Prostate gland (tissue), 2 donors: ENCODE measurements at places on chromosomes 1 and 21. TPM values are rescaled to one million over a fixed set of nuclear protein-coding genes. Genes with fewer than 3 reads are reported as not detected.
A peak's percentile ranks its signal among the peaks of the same experiment; 100 is the strongest.

DNA sequence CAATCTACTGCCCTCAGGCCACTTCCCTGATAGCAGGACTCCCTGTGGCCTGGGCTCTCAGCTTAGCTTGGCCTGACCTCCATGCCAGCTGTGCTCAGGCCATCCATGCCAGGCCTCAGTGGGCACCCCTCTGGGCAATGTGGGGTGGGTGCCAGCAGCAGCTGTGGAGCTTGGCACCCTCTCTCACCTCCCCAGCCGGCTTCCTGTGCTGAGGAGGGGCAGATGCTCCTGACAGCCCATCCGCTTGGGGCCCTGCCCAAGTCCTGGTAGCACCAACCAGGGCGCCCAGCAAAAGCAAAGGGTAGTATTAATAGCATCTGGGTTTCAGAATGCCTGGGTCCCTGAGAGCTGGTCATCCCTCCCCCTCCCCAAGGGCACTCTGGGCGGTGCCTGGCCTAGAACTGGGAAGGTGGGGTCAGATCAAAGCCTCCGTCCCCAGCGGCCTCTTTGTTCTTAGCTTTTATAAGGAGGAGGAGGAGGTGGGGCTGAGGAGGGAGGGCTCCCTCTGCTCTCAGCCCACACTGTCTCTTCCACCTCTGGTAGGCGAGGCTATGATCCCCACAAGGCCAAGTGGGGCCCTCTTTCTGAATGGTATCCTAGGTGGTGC is 6.1 kb downstream of the EFNA4 start:
- H3K27ac ChIP-seq, result no peak overlapping the region
- H3K36me3 ChIP-seq, result no peaks in the 10 kb centered on the region
- no peak for DNase-seq

The OR2AK2 gene
- total RNA-seq, result not detected

DNA sequence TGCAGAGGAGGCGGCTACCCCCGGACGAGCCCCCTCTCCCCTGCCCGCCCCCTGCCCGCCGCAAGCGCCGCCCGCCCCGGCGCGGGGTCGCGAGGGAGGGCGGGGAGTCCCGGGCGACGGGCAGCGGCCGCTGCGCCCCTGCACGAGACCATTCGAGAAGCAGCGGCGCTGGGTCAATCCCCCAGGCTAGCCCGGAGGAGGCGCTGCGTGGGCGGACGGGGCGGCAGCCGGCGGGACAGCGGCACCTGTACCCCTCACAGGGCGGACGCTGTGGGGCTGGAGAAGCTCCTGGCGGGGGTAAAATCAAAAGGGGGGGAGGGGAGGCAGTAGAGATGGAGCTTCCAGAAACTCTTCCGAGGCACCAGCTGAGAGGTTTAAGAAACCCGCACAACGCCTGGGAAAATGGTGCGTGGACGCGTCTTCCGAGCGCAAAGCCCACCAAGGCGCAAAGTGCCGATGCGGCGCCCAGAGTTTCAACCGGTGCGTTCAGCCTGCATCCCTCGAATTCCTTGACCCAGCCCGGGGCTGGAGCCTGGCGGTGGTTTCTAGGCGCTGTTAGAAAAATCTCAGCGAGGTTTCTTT is at the start of gene PLPPR5:
TSS of gene PLPPR5 (minus strand) at position 1 of the 582 bp plus-strand sequence. CDS start 190 bp downstream, outside the sequence.
- peaks cover 9% of the 10 kb centered on the region for H3K27me3 ChIP-seq
- H3K27ac ChIP-seq, result no peak within 1 kb of the TSS
- DNase-seq, result no peak
- H3K4me1 ChIP-seq, result no peaks in the 10 kb centered on the region
- peak within 1 kb of the TSS; percentile 16 for H3K4me3 ChIP-seq

DNA sequence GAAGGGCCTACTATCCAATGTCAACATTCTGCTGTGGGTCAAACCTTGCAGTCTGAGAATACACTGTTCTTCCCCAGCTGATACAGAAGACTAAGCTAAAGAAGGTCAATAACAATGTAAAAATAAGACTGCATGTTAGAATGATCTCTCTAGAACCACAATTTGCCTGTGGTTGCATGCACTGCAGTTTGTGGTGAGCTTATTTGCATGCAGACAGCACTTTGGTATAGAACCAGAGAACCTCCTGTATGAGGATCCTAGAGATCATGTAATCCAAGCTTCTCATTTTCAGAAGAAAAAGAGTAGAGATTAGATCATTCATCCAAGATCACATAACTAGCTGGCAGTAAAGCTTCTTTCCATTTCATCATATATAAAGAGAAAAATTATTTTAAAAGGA is 15.8 kb downstream of the SYNJ1 start:
- H3K27ac ChIP-seq, result no peak overlapping the region
- DNase-seq, result no peak
- H3K27me3 ChIP-seq, result no peaks in the 10 kb centered on the region
- no peaks in the 10 kb centered on the region for H3K4me1 ChIP-seq

The SPOCD1 gene
- total RNA-seq, result not detected

- no peak overlapping the region for H3K27ac ChIP-seq
- no peak for DNase-seq
- H3K36me3 ChIP-seq, result no peaks in the 10 kb centered on the region
- H3K27me3 ChIP-seq, result no peaks in the 10 kb centered on the region
- no peaks in the 10 kb centered on the region for H3K4me1 ChIP-seq
- no peak overlapping the region for H3K4me3 ChIP-seq
Measured at GRCh38 chr1:117044217-117044616, 15.9 kb upstream of the TTF2 start.

DNA sequence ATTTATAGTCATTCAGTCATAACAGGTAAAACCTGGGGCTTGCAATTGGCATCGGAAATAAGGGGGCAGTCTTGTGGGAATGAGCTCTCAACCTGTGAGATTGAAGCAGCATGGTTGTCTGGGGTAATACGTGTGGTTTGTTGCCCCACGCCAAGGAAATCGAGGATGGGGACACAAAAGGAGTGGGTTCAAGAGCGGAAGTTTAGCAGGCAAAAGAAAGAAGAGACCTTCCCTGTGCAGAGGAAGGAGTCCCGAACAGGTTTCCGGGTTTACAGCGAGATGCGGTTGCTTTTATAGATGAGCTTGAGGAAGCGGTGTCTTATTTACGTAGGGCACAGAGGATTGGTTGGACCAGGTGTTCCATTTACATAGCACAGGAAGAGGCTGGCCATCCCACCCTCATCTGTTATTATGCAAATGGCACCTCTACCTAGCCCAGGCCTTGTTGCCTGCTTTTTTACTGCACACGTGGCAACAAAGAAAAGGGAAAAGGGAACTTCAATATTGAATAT is 37.3 kb downstream of the IFNAR1 start:
- no peaks in the 10 kb centered on the region for H3K4me1 ChIP-seq
- no peak overlapping the region for H3K27ac ChIP-seq
- no peaks in the 10 kb centered on the region for H3K27me3 ChIP-seq
- peak; percentile 44 for DNase-seq

DNA sequence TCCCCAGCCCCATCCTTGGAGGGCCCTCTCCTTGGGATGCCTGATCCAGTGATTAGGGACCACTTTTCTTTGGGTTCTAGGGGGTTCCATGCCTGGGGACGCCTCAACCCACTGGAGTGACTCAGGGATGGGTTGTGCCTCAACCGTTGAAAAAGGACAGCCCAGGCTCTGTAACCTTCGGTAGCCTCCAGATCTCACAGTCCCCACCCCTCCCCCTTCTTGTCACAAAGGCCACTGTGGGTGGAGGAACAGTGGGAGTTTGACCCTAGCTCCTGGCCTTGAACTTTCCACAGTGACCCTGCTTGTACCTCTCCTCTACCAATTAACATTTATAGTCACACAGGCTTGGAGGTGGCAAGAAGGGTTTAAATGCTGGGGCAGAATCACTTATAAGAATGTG is 2.6 kb upstream of the RORC start:
- no peaks in the 10 kb centered on the region for H3K27me3 ChIP-seq
- H3K4me3 ChIP-seq, result no peak overlapping the region
- no peak for DNase-seq
- no peaks in the 10 kb centered on the region for H3K36me3 ChIP-seq

GRCh38 chr21:34989337-34990151 is 59.6 kb downstream of the RUNX1 start:
- no peak for DNase-seq
- no peaks in the 10 kb centered on the region for H3K36me3 ChIP-seq
- no peak overlapping the region for H3K27ac ChIP-seq
- H3K4me1 ChIP-seq, result no peaks in the 10 kb centered on the region
- no peak overlapping the region for H3K4me3 ChIP-seq
- H3K27me3 ChIP-seq, result no peaks in the 10 kb centered on the region

DNA sequence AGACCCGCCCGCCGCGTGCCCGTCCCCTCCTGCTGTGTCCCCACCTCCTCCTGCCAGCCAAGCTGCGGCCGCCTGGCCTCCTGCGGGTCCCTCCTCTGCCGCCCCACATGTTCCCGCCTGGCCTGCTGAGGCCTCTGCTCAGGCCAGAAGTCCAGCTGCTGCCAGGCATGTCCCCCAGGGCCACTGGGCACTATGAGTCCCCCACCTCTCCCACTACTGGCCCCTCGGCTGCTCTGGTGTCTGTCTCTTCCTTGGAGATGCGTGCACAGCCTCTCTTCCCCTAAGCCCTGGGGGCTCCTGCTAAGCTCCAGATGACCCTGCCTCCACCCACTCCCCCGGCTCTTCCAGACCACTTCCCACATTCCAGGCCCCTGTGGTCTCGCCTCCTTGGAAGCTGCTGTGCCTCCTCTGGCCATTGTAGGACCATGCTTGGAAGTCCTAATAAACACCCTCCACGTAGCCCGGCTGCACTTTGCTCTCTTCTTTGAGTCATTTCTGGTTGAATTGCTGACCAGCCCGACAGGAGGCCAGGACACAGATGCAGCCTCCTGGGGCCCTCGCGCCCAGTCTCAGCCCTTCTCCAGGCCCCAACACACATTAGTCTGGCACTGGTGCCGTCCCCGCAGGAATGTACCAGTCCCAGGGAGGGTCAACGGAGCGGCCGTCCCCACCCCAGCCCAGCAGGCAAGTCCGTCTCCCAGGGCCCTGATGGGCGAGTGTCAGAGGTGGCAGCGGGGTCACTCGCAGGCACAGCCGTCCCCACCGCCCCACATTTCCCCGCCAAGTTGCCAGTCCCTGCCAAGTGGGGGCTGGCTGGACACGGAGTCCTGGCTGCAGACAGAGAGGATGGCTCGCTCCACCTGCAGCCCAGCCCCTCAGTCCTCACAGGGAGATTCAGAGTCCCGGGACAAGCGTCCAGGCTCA is 1.1 kb downstream of the KRTAP10-12 start:
- H3K4me1 ChIP-seq, result no peaks in the 10 kb centered on the region
- no peak overlapping the region for H3K4me3 ChIP-seq
- no peak overlapping the region for H3K27ac ChIP-seq
- H3K27me3 ChIP-seq, result peaks cover 14% of the 10 kb centered on the region

The RGS16 gene
- total RNA-seq, result 1.9 TPM

The GJB5 gene
- 6.5 TPM for total RNA-seq

DNA sequence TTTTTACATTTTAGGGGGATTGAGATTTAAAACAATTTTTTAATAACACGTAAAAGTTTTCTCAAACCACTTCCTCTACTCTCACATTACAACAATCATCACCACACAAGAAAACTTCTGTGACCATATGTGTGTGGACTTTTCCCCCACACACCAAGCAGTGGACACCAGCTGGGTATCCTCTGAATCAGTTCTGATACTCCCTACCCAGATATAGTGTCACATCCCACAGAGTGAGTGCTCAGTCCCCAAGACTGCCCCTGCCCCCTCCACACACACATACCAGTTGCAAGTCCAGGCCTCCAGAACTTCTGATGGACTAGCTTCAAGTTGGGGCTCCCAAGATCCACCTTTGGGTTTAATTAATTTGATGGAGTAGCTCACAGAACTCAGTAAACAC is 53.3 kb upstream of the QSOX1 start:
- no peaks in the 10 kb centered on the region for H3K36me3 ChIP-seq
- no peak overlapping the region for H3K4me3 ChIP-seq
- no peak for DNase-seq

The ASTN1 gene
- total RNA-seq, result 0.23 TPM

DNA sequence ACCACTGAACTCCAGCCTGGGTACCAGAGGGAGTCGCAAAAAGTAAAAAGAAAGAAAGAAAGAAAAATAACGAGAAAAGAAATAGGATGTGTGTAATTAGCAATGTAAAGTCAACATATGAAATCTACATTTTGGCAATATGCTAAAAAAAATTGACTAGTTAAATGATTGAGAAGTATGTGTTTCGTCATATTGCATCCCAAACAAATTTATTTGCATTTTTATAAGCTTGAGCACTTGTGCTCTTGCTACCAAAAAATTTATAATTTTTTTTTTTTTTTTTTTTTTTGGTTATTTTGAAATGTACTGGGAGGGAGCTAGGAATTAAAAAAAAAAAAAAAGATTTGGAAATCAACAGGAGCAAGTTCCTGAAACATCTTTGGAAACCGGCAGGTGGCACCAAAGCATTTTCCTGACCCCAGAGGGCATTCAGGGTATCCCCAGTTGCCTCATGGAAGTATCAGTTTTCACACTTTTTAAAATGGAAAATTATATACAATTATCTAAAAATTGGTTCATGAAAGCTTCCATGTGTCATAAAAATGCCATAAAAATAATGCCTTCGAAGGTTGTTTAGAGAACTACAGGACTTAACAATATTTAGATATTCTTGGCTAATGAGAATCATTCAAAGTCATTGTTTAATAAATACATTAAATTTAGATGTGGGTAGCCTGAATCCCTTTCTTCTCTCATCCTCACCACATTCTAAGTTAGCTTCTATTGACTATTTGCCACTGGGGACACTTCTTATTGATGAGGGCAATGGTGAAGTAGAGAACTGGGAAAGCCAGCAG is 4.8 kb upstream of the HEATR1 start:
- H3K27ac ChIP-seq, result no peak overlapping the region
- no peak overlapping the region for H3K4me3 ChIP-seq
- H3K36me3 ChIP-seq, result no peaks in the 10 kb centered on the region
- no peaks in the 10 kb centered on the region for H3K27me3 ChIP-seq

The PGLYRP4 gene
- not detected for total RNA-seq

The AMIGO1 gene
- total RNA-seq, result 13.2 TPM

- no peak overlapping the region for H3K4me3 ChIP-seq
- H3K27ac ChIP-seq, result no peak overlapping the region
- no peak for DNase-seq
- no peaks in the 10 kb centered on the region for H3K27me3 ChIP-seq
- peaks cover 26% of the 10 kb centered on the region for H3K36me3 ChIP-seq
- H3K4me1 ChIP-seq, result no peaks in the 10 kb centered on the region
Measured at GRCh38 chr21:33552093-33552998, 9.5 kb downstream of the SON start.

DNA sequence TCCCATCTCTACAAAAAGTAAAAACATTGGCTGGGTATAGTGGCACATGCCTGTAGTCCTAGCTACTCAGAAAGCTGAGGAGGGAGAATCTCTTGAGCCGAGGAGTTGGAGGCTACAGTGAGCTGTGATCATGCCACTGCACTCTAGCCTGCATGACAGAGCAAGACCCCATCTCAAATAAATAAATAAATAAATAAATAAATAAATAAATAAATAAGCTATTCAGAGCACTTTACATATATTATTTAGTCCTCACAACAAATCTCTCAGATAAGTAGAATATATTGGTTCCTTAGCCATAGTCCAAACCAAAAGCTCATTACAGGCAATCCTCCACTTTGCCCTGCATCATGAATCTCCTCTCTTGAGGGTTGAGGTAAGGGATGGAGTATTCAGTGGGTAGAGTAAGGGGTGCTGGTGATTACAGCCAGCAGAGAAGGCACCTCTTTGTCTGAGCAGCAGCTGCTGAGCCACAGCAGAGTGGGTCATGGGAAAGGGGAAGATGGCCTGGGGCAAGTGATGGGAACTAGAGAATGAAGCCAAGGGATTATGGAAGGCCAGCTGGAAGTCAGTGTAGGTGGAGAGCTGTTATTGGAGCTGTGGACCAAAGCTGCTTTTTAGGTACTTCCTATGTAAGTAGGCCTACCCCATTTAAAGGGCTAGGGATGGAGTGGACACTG is 115.5 kb upstream of the ZNF644 start:
- no peaks in the 10 kb centered on the region for H3K4me1 ChIP-seq
- H3K36me3 ChIP-seq, result no peaks in the 10 kb centered on the region
- H3K27me3 ChIP-seq, result peaks cover 2% of the 10 kb centered on the region
- no peak overlapping the region for H3K4me3 ChIP-seq
- no peak for DNase-seq
- H3K27ac ChIP-seq, result no peak overlapping the region

The PPFIA4 gene
- total RNA-seq, result 0.50 TPM
